ENCODE measurements at places on chromosomes 11 and 22. TPM values are rescaled to one million over a fixed set of nuclear protein-coding genes. Genes with fewer than 3 reads are reported as not detected.
A peak's percentile ranks its signal among the peaks of the same experiment; 100 is the strongest.

The OLFML1 gene
- 7.2 TPM for total RNA-seq

The KDM4D gene
- 0.30 TPM for total RNA-seq

DNA sequence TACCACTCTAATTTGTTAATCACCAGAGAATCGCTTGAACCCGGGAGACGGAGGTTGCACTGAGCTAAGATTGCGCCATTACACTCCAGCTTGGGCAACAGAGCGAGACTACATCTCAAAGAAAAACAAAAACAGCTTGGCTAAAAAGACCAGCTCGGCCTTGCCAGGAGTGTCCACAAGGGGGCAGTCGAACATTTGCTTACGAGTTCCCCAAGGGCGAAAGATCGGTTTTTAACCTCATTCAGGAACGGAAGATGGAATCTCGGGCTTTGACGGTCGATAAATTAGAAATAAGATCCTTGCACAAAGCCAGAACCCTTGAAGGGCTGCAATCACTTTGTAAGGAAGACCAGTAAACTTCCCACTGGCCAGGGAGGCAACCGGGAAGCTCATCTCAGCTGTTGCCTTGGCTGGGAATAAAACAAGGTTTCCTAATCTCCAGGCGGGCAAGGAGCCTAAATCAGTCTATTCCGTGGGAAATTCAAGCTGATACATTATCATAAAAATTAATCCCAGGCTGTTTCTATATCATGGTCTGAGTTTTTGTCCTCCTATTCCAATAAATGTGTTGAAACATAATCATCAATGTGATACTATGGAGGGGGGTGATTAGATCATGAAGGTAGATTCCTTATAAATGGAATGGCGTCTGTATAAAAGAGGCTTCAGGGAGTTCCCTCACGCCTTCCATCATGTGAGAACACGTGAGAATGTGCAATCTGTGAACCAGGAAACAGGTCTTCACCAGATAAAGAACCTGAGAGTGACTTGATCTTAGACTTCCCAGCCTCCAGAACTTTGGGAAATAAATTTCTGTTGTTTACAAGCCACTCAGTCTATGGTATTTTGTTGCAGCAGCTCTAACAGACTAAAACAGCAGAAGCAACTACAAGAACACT is 14.9 kb upstream of the SLC29A2 start:
- DNase-seq: peak; percentile 87

- DNase-seq: peak; percentile 55
Observed at GRCh38 chr22:39528080-39528661, 4.4 kb downstream of the RPS19BP1 start.

DNA sequence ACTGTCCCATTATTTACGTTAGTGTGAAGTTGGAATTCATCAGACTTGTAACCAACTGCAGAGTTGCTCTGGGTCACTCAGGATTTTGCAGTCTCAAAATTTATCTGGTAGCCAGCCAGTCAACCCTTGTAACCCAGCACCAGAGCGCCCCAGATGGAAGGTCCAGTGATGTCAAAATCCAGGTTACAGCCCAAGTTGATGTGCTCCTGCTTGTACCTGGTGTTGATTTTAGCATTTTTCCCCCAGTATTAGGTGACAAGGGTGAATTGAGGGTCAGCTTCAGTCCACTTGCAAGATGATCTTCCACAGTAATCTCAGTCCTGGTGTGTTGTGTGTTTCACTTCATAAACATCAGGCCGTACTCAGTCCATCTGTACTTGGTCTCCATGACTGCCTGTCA is 7.5 kb downstream of the TIMM10B start:
- DNase-seq: no peak

DNA sequence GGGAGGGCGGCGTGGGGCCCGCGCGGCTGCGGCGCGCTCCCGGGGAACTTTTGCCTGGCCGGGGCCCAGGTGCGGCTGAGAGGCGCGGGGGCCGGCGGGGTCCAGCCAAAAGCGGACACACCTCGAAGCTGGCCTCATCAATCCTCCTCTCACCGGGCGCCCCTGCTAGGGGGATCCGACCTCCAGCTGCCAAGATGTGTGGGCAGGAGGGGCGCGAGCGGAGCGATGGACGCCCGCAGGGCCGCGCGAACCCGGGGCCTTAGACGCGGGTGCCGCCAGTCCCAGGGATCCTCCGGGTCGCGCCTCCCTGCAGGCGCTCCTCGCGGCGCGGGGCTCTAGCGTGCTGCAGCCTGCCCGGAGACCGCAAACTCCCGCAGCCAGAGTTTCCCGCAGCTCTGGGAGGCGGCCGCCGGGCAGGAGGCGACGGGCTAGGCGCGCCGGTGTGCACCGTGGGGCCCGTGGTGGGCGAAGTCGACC is 785 bp downstream of the IGSF9B start:
- no peak for DNase-seq

DNA sequence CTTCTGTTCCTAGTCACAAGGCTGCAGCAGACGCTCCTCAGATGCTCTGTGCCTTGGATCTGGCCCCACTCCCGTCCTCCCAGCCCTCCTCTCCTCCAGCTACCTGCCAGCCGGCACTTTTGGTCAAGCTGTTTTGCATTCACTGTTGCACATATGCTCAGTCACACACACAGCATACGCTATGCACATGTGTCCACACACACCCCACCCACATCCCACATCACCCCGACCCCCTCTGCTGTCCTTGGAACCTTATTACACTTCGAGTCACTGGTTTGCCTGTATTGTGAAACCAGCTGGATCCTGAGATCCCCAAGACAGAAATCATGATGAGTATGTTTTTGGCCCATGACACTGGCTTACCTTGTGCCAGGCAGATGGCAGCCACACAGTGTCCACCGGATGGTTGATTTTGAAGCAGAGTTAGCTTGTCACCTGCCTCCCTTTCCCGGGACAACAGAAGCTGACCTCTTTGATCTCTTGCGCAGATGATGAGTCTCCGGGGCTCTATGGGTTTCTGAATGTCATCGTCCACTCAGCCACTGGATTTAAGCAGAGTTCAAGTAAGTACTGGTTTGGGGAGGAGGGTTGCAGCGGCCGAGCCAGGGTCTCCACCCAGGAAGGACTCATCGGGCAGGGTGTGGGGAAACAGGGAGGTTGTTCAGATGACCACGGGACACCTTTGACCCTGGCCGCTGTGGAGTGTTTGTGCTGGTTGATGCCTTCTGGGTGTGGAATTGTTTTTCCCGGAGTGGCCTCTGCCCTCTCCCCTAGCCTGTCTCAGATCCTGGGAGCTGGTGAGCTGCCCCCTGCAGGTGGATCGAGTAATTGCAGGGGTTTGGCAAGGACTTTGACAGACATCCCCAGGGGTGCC is 109.8 kb downstream of the BCR start:
- DNase-seq: peak; percentile 52

- no peak for DNase-seq
Observed at GRCh38 chr22:20107951-20108756, 7.8 kb upstream of the RANBP1 start.

DNA sequence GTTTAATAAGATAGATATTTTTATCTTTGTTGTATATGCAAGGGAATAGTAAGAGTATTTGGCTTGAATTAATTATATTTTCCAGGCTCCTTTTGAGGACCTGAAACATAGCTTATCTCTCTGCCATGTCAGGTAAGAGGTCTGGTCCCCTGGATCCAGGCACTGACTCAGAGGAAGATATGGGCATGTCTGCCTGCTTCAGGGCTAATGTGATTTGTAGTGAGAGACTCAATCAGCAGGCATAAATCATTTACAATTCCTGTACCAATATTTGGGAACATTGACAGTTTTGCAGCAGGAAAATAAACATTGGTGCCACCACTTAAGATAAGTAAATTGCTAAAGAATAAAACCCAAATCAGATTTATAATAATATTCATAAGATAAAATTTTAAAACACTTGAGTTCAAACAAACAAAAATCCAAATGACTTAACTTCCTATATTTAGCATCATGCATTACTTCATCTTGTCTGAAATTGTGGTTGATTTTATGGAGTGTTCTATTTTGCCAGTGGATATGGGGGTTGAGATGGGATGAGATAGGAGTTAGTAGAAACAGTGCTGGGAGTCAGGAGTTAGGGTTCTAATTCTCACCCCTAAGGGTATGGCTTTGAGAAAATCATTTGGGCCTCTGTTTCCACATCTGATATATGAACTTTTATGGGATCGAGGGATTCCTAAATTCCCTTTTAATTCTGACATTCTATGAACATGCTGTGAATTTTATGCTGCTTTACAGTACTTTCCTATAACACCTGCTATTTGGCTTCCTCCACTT is 5.1 kb upstream of the CALCA start:
- DNase-seq: no peak

GRCh38 chr11:115897707-115898106 is 393.5 kb upstream of the CADM1 start:
- no peak for DNase-seq

- DNase-seq: no peak
Observed at GRCh38 chr11:92939305-92939704, 30.1 kb upstream of the MTNR1B start.

Measured in psoas muscle (tissue), 8 donors.